ENCODE measurements at places on chromosomes 6 and 20. TPM values are rescaled to one million over a fixed set of nuclear protein-coding genes. Genes with fewer than 3 reads are reported as not detected.

GPR6 gene
- 0.41 TPM for total RNA-seq

IRAK1BP1 gene
- 8.0 TPM for total RNA-seq

GLP1R gene
- 0.72 TPM for total RNA-seq

CLDN20 gene
- total RNA-seq = not detected

PERP gene
- total RNA-seq = 42.1 TPM

SUMO4 gene
- total RNA-seq = 5.5 TPM

PRRT1 gene
- total RNA-seq = 1.2 TPM

NOL4L gene
- 5.9 TPM for total RNA-seq

LBP gene
- not detected for total RNA-seq

MATN4 gene
- 1.1 TPM for total RNA-seq

SLC32A1 gene
- not detected for total RNA-seq

MAFB gene
- total RNA-seq = 19.5 TPM

SLC35D3 gene
- total RNA-seq = not detected

EZR gene
- 66.9 TPM for total RNA-seq

AURKA gene
- 8.8 TPM for total RNA-seq

EEF1A2 gene
- 858 TPM for total RNA-seq

NEU1 gene
- 25.6 TPM for total RNA-seq

TRIM31 gene
- not detected for total RNA-seq

MOXD1 gene
- total RNA-seq = 17.6 TPM

CYB5R4 gene
- 14.6 TPM for total RNA-seq

CST1 gene
- not detected for total RNA-seq

SMIM29 gene
- 5.2 TPM for total RNA-seq

NMBR gene
- total RNA-seq = not detected

NUS1 gene
- total RNA-seq = 15.3 TPM

FOXF2 gene
- total RNA-seq = 15.4 TPM

LY6G6D gene
- total RNA-seq = not detected

OLIG3 gene
- not detected for total RNA-seq

PNRC1 gene
- 165 TPM for total RNA-seq

RSPO4 gene
- not detected for total RNA-seq

ZBTB46 gene
- 28.6 TPM for total RNA-seq
